Activated naive CD4-positive, alpha-beta T cell (primary cell): ENCODE measurements at places on chromosomes 6 and 20.

DNA sequence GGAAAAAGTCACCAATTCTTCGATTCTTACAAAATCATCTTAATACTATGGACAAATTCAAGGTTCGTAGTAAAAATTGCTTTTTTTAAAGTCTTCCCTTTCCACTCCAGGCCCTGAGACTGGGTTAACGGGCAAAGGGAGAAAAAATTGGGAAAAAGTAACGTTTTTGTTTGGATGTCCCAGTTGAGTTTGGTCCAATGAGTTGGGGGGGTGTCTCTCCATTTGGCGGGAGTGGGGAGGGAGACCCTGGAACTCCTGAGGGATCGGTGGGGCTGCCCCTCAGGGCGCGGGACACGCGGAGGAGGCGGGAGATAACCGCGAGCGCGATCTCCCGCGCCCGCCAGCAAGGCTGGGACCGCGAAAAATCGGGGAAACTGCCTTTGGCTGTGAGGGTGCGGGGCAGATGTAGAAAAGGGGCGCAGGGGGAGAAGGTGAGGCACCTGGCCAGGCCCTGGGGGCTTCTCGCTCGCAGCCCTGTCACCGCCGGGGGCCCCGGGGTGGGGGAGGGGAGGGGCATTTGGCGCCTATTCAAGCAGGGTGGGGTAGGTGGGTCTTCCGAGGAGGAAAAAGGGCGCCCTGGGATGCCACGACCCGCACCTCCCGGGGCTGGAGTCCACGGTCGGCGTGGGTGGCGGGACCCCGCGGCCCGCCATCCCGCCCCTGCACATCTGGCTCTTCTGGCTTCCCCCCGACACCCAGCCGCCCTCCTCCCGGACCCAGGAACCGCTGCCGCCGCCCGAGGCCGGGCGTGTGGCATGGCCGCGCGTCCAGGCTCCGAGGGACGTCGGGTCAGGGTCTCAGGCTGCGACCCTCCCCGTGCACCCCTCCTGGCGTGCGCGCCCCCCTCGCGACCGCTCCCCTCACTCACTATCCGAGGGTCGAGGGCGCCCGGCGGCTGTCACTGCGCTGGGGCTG is 595 bp downstream of the FBXO5 start:
- no peak for DNase-seq

GRCh38 chr6:33312361-33313104 is 1.3 kb downstream of the TAPBP start:
- DNase-seq = peak; percentile 58

- DNase-seq = no peak
These were observed 104.0 kb upstream of the CARMIL1 start for GRCh38 chr6:25175196-25175595.

- DNase-seq = no peak
These were observed 171.1 kb downstream of the MCHR2 start for GRCh38 chr6:99822741-99823512.

- DNase-seq = no peak
These were observed 95.0 kb downstream of the PHACTR1 start for GRCh38 chr6:12811519-12811918.

DNA sequence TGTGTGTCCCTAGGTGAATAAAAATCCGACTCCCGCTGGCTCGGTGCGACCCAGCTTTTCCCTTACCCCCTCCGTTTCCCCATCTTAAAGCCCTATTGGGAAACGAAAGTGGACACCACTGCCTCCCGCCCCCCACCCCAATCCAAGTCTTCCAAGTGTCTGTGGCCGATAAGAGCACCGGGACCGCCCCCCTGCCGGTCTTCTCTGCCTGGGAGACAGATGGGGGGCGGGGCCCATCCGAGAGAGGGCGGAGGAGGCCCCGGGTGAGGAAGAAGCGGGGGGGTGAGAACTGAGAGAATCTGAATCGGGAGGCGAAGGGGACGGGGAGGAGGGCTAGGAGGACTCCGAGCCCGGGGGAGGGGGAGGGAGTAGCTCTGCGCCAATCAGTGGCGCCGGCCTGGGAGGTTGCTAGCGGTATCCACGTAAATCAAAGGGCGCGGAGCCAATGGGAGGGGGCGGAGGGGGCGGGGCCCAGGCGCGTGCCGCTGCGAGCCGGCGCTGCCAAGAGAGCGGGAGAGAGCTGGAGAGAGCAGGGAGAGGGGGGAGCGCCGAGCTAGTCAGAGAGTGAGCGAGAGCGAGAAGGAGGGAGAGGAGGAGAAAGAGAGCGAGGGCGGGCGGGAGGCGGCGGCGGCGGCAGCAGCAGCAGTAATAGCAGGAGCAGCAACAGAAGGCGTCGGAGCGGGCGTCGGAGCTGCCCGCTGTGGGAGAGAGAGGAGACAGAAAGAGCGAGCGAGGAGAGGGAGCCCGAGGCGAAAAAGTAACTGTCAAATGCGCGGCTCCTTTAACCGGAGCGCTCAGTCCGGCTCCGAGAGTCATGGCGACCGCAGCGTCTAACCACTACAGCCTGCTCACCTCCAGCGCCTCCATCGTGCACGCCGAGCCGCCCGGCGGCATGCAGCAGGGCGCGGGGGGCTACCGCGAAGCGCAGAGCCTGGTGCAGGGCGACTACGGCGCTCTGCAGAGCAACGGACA is at the start of gene POU3F2:
Gene POU3F2 (plus strand): TSS at position 515 of the 972 bp plus-strand sequence. CDS start 300 bp downstream, at position 815.
- DNase-seq = no peak

GRCh38 chr6:42095094-42095493 is 44.8 kb downstream of the TAF8 start:
- DNase-seq = no peak

DNA sequence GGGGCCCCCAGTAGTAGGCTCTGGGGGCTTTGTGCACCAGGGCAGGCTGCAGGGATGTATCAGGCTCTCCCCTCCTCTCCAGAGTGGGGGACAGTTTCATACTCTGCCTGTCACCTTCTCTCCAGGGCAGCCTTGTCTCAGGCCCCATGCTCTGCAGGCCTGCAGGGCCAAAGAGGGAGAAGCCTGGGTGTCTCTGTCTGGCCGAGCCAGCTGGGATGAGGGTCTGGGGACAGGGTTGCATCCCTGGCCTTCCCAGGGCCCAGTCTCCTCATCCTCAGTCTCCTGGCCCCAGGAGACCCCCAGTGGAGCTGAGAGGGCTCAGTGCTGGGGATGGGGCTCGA is 14.8 kb upstream of the IP6K3 start:
- DNase-seq = no peak

- no peak for DNase-seq
These were observed 370.8 kb upstream of the BTBD3 start for GRCh38 chr20:11546939-11547338.

DNA sequence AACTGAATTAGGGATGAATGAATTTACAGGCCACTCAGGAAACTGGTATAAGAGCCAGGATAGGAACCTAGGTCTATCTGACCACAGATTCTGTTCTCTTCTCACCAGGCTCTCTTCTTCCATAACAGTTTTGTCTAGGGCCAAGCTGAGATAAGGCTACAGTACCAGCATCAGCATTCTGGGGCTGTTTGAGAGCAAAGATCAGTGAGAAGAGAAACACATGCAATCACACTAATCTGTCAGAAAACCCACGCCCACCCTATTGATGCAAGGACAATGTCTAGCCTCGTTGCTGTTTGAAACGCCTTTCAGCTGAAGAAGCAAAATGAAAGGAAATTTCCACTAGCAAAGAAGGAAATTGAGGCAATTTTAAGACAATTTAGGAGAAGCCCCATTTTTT is 137.7 kb downstream of the LCA5 start:
- no peak for DNase-seq

DNA sequence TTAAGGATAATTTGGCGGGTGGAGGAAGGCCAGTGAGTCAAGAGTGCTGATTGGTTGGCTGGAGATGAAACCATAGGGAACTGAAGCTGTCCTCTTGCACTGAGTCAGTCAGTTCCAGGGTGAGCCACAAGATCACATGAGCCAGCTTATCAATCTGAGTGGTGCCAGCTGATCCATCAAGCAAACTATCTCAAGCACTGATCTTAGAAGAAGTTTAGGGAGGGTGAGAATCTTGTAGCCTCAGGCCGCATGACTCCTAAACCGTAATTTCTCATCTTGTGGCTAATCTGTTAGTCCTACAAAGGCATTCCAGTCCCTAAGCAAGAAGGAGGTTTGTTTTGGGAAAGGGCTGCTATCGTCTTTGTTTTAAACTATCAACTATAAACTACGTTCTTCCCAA is 954.3 kb downstream of the KIF16B start:
- no peak for DNase-seq

DNA sequence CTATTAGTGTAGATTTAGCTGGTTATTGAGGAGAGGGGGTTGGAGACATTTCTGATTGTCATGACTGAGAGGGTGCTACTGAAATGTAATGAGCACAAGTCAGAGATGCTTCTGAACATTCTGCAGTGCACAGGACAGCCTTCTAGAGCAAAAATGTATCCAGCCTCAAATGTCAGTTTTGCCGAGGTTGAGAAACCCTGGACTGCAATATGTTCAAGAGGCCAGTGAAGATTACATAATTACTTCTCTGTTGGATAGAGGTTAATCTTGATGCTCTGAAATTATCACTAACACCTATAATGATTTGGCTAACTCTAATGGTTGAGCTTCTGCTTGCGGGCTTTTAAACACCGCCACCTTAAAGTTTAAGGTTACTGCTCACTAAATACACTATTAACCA is 3.4 kb upstream of the DUSP22 start:
- no peak for DNase-seq

DNA sequence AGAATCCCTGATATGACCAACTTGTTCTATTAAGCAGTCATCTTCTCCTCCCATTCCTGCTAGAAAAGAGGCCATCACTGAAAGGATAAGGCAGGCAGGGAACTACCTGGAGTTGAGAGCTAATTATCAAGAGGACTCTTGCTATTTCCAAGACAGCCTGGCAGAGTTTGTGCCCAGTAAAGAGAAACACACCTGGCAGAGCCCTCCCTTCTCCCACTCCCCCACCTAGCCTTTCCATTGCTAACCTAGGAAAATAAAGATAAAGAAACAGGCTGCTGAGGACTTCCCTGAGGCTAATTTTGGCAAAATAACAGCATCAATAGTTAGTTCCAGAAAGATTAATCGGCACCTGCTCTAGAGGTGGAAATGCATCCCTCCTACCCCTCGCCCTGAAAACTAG is 20.4 kb upstream of the RAB22A start:
- DNase-seq = no peak

GRCh38 chr6:170269846-170270541 is 20.9 kb downstream of the DLL1 start:
- no peak for DNase-seq

GRCh38 chr6:22367346-22367745 is 70.5 kb upstream of the PRL start:
- no peak for DNase-seq

GRCh38 chr6:7252390-7252789 is 60.6 kb downstream of the SSR1 start:
- DNase-seq = no peak

DNA sequence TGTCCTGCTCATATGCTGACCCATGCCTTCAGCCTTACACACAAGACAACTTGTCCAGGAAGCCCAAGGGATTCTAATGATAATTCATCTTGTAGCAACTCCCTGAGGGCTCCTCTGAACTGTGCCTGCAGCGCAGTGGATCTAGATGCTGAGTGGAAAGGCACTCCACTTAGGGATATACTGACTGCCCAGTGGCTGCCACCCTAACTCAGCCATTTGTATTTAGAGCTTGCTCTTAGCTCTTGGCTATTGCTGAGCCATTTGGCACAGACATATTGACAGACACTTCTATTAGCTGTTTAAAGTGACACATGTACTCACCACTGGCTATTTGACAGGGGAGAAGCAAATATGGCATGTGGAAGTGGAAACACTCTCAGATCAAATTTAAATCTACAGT is 278.3 kb upstream of the SGK1 start:
- DNase-seq = no peak

- no peak for DNase-seq
These were observed 1.2 kb downstream of the IFNGR1 start for GRCh38 chr6:137217801-137218472.

DNA sequence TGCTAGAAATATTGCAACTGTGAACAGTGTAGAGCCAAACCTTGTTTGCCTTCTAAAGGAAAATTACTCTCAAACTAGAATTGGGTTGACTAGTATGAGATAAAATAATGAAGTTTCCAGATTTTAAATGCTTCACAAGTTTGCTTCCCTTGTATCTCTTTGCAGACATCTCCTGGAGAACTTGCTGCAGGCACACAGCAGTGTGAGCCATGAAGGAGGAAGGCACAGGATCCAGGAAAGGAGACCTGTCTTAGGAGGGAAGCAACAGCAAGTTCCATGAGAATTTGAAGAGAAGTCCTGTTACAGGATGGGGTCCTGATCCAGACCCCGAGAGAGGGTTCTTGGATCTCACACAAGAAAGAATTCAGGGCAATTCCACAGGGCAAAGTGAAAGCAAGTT is 115.9 kb downstream of the BMP7 start:
- DNase-seq = no peak

GRCh38 chr20:38199501-38200390 is 34.7 kb upstream of the TGM2 start:
- DNase-seq = no peak

- DNase-seq = no peak
These were observed 88.7 kb downstream of the ARHGAP18 start for GRCh38 chr6:129621252-129621651.

DNA sequence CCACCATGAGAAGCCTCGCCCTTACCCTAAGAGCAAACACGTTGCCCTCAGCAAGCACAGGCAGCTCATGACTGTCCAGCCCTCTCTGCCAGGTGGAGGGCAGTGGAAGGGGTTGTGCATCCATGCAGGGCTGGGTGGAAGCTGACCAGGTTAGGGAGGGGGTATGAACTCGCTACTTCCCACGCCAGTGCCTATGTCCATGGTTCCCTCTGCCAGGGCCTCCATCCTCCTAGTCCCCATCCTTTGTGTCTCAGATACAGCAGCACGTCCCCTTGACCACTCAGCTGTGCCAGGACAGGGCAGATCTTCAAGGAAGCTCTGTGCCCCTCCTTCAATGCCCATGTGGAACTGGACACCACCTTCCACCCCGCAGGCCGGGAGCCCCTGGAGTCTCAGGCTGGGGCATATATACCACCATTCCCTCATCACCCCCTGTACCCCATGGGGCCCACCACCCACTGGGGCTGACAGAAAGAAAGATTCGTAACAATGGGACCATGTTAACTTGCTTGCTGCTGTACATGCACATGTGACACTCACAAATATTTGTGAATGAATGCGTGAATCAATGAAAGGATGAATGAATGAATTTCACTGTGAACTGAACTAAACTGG is 90.7 kb downstream of the ANKRD60 start:
- DNase-seq = no peak

DNA sequence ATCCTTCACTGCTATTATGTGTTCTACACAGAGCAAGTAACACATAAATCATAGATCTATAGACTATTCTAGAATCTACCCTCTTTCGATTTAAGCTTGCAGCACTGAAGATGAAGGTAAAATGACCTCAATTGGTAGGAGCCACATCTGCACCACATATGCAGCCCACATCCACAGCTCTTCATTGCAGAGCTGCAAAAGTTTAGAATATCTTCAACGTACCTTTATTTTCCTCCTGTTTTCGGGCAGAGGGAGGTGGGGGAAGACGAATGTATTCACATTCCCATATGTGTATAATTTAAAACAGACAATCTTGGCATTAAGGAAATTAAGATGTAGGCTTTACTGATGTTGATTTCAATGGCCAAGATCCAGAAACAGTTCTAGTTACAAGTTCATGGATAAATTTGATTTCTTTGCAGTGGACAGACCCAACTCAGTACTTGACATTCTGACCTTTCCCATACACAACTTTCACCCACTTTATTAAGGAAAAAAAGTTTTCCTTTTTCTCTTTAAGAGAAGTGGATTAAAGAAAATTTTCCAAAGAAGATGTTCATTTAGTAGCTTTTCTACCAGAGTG is 14.0 kb downstream of the EPB41L2 start:
- DNase-seq = no peak

GRCh38 chr6:163412801-163413344 is 1.6 kb upstream of the QKI start:
- no peak for DNase-seq
